ENCODE measurements at places on chromosomes 7 and 10.

- DNase-seq = no peak
Observed at GRCh38 chr7:17625043-17625442, 315.3 kb downstream of the SNX13 start.

- no peak for DNase-seq
Observed at GRCh38 chr7:47470567-47471357, 111.1 kb downstream of the TNS3 start.

GRCh38 chr10:128063736-128064107 lies 62.5 kb downstream of the MKI67 start:
- DNase-seq = no peak

DNA sequence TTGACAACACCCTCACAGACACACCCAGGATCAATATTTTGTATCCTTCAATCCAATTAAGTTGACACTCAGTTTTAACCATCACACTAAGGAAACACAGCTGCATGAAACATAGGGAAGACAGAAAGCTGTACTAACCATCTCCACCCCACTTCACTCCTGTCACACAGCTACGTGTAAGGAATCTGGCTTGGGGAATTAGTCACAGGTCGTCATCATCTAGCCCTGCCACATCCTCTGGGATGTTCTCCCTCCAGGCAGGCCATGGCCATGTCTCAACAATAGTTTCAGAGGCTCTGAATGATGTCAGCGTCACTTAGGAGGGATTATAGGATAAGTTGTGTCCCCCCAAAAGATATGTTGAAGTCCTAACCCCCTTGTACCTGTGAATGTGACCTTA lies 10.8 kb upstream of the SEMA3C start:
- no peak for DNase-seq

DNA sequence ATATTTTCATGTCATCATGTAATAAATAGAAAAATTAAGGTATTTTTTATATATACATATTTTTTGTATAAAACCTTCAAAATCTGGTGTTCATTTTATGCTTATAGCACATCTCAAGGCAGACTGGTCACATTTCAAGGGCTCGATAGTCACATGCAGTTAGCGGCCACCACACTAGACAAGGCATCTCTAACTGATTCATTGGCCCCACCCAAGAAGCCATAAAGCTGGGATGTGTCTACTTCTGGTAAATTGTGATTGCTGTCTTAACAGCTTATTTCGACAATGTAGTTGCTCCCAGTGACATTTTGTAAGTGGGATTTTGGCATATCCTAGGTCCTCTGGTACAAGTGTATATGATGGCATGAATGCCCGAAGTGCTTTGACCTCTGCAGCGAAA lies 168.7 kb downstream of the FRMD4A start:
- DNase-seq = no peak

- no peak for DNase-seq
Observed at GRCh38 chr10:13072339-13072738, 27.6 kb upstream of the OPTN start.

GRCh38 chr7:127870231-127870907 lies 160.9 kb downstream of the LRRC4 start:
- no peak for DNase-seq

DNA sequence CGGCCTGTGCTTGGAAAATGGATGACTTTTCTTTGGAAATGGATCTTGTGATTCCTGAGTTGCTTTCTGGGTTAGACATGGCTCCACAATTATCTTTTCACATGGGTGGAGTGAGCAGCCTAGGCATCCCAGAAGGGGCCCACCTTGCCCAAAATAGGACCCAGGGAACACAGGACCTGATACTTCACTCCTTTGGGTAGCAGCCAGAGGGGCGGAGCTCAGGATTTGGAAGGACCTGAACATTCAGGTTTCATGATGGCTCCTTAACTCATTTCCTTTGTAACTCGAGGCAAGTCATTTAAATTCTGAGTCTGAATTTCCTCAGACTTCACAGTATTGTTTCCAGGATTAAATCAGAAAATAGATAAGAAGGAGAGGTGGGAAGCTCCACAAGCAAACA lies 178.3 kb upstream of the ZMIZ1 start:
- no peak for DNase-seq

DNA sequence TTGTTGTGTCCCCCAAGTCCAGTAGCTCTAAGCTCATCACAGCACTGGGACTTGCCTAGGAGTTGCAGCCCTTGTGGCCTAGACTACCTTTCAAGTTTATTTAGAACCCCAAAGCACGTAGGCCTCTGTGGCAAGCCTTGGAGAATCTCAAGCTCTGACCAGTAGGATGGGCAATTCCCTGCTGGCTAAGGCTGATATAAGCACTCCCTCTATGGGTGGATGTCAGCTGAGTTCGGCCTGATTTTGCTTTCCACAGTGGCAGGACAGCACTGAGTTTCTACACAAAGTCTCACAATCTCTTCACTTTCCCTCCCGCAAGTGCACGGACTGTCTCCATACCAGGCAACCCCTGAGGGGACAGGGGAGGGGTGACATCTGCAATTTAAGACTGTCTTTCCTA lies 886.4 kb upstream of the LRRN3 start:
- no peak for DNase-seq

GRCh38 chr10:30068492-30069223 lies 9.3 kb upstream of the JCAD start:
- DNase-seq = no peak

DNA sequence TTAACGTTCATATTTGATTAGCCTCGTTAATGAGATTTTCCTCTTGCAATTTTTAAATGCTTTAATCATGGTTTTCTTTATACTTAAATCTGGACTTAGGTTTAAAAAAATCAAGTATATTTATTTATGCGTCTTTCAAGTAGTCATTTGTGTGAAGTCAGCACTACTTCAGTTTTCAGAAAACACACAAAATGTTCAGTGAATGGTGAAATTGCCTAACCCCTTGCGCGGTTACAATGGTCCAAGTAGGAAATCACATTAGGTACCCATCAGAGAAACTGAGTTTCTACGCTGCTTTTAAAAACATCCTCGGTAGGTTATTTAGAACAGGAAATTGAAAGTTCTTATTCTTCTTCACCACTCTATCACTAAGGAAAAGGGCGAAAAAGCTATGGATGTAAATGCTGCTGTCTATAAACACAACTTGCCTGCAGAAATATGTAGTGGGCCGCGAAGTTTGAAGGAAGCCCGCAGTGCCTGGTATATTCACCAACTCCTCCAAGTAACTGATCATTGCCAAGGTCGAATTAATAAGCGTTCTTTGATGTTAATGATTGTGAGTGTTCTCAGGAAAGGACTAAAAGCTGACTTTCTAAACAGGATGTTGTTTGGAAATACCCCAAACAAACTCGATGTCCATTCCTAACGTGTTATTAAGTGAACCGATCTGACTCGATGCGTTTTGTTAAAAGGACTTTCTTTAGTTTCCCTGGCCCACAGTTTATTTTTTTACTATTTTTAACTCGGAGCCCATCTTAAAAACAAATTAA lies 1.0 kb downstream of the SYPL1 start:
- DNase-seq = no peak

DNA sequence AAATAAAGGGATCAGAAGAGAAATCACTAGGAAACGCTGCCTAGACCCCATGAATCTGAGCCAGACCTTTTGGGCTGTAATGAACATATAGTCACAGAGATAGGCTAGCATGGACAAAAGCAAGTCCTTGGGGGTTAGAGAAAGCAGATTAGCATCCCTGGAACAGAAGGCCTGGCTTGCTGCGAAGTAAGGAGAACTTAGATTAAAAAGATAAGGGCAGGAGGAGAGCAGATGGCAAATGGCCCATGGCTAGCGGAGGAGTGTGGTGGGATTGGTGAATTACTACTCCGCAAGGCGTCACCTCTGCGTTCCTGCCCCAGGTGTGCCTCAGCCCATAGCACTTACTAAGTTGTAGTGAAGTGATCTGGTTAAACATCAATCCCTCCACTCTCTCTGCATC lies 92.3 kb upstream of the ZNF438 start:
- DNase-seq = no peak

GRCh38 chr7:54812756-54813322 lies 53.8 kb upstream of the SEC61G start:
- DNase-seq = no peak

DNA sequence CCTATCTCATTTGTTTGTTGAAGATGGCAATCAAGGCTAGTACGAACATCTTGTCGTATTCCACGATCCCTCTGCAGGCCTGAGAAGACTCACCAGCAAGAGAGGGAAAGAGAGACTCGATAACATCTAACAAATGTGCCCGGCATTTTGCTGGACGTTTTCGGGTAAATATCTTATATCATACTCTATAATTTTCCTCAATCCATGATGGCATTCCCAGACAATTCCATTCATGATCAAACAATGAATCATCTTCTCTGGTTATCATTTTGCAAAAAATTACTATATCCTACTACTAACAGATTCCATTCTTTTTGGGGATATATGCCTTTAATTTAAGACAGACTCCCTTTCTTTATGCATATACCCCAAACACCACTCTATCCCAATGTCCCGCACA lies 118.1 kb downstream of the TYW1B start:
- no peak for DNase-seq

DNA sequence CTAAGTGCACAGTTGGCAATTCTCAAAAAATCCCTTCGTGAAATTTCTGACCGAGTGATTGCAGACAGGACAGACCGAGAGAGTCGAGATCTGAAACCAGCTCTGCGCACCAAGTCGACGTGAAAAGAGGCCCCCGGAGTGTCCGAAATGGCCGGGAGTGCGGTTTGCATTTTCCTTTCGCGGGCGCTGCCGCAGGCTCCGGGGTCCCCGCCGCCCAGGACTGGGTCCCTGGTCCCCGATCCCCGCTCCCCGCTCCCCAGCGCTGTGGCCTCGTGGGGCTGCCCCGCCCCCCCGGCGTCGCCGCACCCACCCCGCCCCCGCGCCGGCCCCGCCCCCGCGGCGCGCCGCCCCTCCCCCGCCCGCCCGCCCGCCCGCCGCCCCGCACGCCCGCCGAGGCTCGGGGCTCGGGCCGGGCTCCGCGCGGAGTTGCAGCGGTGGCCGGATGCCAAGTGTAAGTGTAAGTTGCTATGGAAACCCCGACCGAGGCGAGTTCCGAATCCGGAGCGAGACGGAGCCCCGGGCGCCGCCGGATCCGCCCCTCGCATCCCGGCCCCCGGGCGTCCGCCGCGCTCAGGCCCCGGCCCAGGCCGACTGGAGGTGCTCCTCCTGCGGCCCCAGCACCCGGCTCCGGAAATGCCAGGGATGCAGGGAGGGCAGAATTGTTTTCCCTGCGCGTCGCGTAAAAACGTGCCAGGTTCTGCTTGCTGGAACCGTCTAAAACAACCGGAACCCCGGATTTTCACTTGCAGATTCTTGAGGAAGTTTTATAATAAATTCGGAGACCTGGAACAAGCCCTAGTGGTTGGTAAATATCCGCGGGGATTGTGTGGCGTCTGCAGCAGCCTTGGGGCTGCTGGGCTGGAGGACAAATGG lies 4.6 kb downstream of the BMI1 start:
- no peak for DNase-seq

GRCh38 chr7:71229148-71229547 lies 97.2 kb downstream of the GALNT17 start:
- DNase-seq = no peak
